ENCODE measurements at places on chromosomes 6 and 20.

DNA sequence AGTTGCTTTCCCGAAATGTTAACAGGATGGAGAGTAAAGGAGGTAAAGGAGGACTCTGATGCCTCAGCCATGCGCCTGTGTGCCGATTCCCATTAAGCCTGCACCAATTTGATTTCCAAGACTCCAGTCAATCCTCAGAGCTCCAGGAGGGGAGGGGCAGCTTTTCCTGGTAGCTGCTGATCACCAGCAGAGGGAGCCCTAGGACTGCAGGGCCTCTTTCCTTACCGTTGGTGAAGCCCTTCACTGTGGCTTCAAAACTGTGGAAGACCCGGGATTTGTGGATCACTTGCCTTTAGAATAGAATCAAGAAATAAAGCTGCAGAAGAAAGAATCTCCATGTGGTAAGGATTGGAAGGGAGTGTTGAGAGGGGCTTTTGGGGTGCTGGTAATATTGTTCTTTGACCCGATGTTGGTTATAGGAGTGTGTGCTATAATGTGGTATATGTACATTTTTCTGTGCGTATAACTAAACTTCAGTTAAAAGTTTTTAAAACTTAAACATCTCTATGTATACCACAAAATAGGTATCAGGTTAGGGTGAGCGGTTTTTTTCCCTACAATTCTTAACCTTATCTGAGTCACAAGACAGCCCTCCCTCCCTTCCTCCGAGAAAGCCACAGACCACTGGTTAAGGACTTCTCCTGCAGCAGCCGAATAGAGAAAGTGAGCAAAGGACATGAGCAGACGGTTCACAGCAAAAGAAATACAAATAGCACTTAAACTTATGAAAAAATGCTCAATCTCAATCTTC is 6.9 kb upstream of the OSER1 start:
- no peak for DNase-seq

DNA sequence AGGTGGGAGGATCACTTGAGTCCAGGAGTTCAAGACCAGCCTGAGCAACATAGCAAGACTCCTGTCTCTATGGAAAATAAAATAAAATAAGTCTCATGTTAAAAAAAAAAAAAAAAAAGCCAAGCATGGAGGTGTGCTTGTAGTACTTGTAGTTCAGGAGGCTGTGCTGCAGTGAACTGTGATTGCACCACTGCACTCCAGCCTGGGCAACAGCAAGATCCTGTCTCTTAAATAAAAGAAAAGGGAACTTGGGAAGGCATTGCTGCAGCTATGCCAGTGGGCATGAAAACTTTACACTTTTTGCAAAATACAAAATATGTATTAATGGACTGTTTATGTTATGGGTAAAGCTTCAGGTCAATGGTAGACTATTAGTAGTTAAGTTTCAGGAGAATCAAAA is 37.5 kb upstream of the REV3L start:
- no peak for DNase-seq

GRCh38 chr6:46014511-46015118 is 1.0 kb downstream of the CLIC5 start:
- no peak for DNase-seq

DNA sequence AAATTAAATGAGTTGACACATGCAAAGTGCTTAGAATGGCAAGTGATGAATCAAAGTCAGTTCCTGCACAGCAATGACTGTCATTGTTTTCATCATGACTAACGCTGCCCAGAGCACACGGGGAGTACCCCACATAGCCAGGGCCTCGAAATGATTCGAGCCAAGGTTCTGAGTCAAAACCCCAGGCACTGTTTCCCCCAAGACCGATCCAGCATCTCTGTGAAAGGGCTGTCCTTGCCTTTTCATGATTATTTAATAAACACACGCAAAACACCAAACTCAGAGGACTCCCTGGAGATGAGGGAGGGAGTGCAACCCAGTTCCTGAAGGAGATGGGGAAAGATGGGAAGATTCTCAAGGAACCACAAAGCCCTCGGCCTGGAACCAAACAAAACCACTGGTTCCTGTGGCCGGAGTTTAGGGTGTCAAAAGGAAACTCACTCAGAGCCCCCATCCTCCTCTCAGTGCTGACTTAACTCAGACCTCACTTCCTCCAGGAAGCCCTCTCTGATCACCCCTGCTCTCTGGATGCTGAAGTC is 3.8 kb downstream of the PREX1 start:
- no peak for DNase-seq

DNA sequence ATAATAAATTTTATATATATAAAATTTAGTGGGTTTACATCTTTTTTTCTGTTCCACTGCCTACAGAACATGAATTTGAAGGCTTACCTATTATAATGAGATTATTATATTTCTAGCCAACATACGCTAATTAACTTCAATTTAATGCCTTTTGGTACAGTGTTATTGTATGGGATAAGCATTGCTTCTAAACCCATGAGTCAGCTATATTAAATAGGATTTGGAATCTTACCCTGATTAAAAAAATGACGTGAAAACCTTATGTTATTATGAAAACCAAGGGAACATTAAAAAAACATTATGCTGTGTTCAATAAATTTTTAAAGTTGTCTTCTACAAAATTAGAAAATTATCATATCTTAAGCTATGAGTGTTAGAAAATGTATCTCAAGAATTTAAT is 334.0 kb upstream of the RGS17 start:
- no peak for DNase-seq
